ENCODE measurements at places on chromosomes 16 and 17.

DNA sequence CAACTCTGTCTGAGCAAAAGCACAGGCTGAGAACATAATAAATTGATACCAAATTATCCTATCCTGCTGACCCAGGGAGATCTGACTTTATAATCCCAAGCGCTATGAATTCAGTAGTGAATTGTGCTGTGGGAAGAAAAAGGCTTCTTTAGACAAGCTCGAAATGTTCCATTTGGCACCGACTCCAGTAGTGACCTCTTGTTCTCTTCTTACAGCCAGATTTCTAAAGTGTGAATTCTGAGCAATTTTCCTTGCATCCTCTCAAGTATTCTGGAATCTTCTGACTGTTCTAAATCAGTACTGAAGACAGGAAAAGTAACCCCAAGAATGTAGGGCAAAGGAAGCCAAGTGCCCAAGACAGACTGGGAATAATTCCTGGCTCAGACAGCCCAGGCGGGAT is 58.2 kb downstream of the CDYL2 start:
- no peak for DNase-seq

DNA sequence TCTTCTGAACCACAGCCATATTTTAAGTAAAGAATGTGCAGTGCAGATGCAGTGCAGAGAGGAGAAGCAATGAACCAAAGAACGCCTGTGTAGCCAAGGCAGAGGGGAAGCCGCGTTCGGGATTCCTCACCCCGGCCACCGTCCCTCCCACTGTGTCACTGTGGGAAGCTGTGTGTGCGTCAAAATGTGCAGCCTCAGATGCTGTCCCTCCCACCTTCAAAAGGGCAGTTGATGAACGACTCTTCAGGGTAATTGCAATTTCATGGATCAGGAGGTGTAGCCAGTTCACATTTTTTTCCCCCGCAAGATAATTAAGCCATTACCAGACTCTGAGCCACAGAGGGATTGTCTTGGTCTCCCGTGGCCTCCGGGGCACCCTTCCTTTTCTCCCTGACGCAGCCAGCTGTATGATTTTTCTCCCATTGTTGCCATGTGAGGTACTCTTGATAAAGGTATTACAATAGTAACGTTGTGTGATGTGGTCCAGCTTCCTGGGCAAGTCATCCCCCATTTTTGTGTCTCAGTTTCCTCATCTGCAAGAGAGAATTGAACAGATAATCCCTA is 190.0 kb downstream of the FOXL1 start:
- no peak for DNase-seq

GRCh38 chr16:83689385-83689831 is 118.4 kb upstream of the HSBP1 start:
- DNase-seq = no peak

DNA sequence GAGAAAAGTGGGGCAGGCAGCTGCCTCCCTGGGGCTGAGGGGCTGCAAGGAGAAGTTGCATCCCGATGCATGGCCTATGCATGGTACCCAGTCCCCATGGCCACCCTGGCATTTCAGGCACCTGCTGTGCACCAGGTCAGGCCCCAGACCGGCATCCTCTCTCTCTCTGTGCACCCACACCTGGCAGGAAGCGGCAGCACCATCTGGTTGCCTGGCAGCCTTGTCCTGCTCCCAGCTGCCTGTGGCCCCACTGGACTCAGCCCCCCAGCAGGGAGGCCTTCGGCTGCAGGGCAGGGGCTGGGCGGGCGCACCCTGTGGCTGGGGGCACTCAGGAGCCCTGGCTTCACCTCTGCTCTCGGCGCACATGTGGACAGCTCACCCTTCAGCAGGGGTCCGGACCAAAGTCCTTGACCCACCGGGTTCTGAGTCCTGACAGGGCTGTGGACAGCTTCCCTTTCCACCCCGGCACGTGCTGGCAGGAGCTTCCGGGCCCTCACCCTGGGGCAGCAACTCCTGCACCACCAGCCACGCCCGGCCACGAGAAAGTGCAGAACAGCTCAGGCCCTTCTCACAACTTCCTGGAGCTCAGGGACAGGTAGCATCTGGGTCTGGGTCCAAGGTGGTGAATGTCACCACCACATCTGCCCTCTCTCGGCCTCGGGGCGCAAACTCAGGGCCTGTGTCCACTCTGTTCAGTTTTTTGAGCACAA is 36.7 kb downstream of the CTU2 start:
- no peak for DNase-seq

DNA sequence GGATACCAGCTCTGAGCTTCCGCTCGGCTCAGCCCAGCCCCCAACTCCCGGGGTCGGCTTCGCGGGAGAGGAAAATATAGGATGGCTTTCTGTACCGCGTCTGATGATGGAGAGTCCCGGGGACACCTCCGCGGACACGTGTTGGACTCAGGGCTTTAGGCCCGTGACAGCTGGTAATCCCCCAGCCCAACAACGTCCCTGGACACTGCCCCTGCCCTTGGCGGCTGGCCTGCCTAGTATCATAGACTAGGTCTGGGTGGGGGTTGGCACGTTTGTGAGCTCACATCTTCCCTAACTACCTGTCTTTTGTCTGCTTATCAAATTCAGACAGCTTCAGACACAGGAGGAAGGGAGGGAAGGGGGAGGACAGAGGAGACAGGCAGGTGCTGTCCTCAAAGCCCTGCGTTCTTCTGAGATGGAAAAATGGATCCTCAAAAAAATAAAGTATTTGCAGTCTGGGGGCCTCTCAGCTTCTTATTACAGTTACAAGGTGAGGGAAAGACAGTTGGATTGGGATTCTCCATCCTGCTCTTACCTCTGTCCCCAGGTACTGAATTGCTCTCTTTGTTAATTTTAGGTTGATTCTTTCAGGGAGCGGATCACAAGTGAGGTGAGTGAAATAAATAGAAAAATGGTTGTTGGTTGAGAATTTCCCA is 698 bp downstream of the PSME3 start:
- DNase-seq = no peak

Measured in CD4-positive, alpha-beta T cell treated with Interleukin-6 at 100 ng/mL for 8 hours (primary cell).